ENCODE measurements at places on chromosomes 12 and 14.

GRCh38 chr14:36467332-36467731 is 52.7 kb downstream of the NKX2-1 start:
- DNase-seq, result no peak

GRCh38 chr14:64444984-64445845 is 20.1 kb upstream of the AKAP5 start:
- no peak for DNase-seq

GRCh38 chr12:52925717-52926595 is 21.1 kb upstream of the KRT8 start:
- no peak for DNase-seq

DNA sequence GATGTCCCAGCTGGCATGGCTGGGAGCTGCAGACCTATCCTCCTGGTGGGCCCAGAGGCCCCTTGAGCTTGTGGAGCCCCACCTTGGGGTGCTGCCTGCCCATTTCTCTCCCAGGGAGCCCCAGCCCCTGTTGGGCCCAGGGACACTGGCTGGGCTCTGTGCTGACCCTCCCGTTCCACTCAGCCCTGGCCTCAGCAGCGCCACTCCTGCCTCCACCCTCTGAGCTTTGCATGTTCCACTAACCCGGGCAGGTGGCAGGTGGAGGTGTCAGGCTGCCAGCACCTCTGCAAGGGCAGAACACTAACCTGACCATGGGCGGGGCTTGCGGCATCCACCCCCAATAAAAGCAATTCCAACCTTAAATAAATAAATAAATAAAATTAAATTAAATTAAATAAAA is 299.2 kb downstream of the LRIG3 start:
- DNase-seq, result no peak

- no peak for DNase-seq
These were observed 27.3 kb upstream of the BBS10 start for GRCh38 chr12:76375470-76375869.

DNA sequence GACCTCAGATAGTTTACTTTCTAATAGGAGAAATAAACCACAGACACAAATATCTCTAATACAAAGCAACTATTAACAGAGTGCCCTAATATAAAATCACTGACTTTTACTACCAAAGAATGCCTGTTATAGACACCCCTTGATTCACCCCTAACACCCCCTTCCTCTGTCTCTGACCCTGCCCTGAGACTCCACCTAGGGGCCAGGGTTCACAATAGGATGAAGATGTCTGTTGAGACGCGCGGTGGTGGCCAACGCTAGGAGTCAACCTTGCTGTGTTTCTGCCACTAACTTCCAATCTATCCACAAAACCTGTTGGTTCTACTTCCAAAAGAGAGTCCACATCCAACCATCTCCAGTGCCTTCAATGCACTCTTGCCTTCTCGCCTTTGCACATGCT is 10.9 kb upstream of the TC2N start:
- no peak for DNase-seq

- DNase-seq, result no peak
These were observed 12.5 kb upstream of the MAP3K9 start for GRCh38 chr14:70821584-70822529.

DNA sequence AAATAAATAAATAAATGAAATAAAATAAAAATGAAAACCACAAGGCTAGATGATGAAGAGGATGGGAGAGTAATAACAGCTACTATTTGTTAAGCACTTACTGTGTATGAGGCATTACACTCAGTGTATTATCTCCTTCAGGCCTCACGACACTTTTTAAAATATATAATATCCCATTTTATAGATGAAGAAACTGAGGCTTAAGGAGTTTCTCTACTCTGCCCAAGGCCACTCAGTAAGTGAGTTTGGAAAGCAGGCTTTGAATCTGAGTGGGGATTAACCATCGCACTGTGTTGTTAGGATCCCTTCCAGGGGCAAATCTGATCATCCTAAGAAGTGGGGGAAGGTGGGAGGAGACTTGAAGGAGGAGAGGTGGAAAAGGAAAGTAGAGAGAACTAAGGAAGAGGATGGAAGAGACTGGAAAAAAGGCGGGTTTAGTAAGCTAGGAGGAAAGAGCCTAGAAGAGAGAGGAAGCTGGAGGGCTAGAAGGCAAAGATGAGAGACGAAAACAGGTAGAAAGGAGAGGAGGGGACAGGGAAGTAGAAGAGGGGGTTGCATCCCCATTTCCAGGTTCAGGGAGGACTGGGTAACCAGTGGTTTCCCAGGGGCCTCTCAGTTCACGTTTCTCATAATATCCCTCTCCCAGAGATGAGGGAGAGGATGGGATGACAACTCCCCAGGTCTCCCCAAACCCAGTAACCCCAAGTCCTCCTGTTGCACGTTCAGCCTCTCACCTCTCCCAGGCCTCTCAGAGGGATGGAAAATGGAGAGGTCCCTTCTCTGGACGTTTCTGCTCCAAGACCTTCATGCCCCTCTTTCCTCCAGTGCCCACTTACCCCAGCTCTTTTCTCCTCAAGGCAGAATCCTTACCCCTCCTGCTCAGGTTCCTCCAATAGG is 1.7 kb downstream of the STAT6 start:
- no peak for DNase-seq

DNA sequence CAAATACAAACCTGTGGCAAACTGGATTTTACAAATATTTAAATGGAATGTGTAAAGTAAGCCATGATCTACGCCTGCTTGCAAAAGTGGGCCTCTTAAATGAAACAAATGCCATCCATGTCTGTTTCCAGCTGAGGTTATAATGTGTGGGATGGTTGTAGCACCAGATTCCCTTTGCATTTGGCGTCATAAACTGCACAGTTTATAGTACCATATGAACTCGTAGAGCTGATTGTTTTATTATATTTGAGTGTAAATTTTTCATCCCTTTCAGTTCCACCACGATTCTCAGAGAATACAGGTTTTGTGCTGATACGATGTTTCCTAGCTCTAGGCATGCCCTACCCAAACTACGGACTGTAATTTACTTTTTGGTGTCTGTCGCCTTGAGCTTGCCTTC is 374.9 kb downstream of the EGLN3 start:
- DNase-seq, result no peak

DNA sequence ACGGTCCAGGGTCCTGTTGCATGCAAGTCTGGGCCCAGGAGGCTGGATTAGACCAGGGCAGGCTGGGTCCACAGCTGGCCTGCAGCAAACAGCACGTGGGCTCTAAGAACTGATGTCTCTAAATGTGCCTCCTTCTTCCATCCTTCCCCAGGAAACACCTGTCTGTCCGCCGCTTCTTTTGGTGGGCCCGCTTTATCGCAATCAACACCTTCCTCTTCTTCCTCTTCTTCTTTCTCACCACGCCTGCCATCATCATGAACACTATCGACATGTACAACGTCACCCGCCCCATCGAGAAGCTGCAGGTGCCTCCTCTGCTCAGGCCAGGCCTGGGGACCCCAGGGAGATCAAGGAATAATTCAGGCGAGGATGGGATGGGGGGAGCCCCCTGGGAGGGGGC is 28.3 kb downstream of the NGB start:
- DNase-seq, result no peak

GRCh38 chr12:9345171-9345570 is 137.0 kb upstream of the PZP start:
- no peak for DNase-seq

DNA sequence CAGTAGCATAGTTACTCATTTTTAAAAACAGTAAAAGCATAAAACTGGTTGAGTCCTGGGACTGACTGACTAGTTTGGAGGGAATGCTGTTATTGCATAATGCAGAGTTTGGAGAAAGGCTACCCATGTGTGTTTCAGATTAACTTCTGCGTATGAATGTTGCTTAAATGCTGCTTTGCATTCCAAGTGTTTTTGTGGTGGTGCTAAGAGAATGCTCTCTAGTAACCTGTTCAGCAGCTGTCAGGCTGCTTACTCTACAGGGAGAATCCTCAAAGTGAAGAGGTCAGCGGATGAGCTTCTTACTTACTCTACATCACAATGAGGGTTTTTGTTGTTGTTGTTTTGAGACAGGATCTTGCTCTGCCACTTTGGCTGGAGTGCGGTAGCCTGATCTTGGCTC is 4.3 kb downstream of the DLST start:
- DNase-seq, result no peak

DNA sequence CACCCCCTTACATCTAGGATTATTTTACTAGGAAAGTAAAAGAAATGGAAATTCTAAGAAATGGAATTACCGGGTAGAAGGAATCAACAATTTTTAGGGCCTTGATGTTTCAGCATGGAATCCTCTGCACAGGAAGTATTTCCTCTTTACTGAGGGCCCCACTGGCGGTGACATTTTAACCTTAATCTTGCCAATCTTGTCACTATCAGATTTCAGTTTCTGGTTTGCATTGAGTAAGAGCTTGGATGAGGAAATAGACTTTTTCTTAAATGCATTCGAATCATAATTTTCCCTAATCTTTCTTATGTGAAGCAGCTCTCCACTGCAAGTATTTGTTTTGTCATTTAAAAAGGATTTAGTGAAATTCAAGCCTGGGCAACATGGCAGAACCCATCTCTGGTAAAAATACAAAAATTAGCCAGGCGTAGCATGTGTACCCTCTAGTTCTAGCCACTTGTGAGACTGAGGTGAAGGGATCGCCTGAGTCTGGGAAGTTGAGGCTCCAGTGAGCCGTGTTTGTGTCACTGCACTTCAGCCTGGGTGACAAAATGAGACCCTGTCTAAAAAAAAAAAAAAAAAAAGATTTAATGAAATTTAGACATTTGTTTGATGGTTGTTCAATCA is 40.7 kb downstream of the TPCN1 start:
- DNase-seq, result no peak

- DNase-seq, result no peak
These were observed 369.2 kb downstream of the ZFP36L1 start for GRCh38 chr14:68423686-68424085.

GRCh38 chr14:85546390-85546789 is 16.4 kb downstream of the FLRT2 start:
- DNase-seq, result no peak

GRCh38 chr14:100359881-100360280 is 36.7 kb downstream of the SLC25A47 start:
- DNase-seq, result no peak

- DNase-seq, result no peak
These were observed 169.5 kb upstream of the FOXN3 start for GRCh38 chr14:89586258-89587135.

DNA sequence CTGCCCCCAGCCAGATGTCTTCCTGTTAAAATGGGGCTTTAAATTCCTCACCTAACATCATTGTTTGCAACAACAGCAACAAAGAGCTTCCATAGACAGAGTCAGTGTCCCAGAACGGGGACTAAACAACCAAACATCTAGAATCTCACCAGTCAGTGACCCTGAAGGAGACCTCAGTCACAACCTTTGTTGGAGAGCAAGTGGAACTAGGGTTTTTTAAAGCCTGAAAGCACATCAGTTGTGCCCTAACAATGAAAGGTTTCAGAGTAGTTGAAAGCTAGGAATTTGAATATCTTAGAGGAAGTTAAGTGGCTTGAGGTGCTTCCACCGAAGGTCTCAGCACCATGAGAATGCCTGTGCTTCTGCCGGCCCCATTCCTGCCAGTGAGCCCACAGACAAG is 5.0 kb upstream of the ALDH2 start:
- no peak for DNase-seq

DNA sequence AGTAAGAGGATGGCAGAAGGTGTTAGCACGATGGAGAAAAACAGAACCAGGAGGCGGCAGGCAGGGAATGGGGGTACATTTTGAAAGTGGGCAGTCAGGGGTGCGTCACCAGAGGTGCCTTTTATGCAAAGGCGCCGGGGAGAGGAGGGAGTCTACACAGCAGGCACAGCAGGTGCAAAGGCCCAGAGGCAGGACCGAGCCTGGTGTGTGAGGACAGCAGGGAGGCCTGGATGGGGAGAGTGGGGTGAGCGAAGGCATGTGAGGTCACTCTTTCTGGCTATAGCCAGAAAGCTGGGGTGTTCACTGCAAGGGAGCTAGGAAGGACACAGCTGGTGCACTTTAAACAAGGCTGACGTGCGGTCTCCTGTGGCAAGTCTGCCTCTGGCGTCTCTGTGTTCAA is 65.0 kb downstream of the NCOR2 start:
- DNase-seq, result no peak

DNA sequence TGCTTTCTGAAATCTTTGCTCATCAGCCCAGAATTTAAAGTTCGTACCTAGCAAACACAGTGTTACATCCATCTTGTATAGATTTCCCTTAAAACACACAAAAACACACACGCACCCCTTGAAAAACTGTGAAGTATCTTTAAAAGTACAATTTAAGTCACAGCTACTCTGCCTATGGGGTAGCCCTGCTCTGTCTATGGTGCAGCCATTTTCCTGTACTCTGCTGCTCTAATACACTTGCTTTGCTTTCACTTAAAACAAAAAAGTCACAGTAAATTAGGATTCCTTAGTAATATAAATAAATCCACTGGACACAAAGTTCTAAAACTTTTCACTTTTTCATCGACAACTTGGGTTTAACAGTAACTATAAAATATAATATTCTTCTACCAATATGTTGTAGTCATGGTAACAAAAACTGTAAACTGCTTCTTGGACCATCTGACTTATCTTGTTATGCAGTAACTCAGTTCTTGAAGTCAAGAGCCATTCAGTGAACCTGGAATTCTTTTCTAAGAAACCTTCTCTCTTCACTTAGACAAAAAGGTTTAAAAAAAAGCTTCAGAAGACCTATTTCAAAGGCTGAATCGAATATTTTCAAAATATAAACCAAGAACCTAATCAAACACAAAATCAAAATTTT is 63.5 kb downstream of the MED13L start:
- DNase-seq, result no peak

- DNase-seq, result no peak
These were observed 591 bp upstream of the IRF9 start for GRCh38 chr14:24160499-24160849.

DNA sequence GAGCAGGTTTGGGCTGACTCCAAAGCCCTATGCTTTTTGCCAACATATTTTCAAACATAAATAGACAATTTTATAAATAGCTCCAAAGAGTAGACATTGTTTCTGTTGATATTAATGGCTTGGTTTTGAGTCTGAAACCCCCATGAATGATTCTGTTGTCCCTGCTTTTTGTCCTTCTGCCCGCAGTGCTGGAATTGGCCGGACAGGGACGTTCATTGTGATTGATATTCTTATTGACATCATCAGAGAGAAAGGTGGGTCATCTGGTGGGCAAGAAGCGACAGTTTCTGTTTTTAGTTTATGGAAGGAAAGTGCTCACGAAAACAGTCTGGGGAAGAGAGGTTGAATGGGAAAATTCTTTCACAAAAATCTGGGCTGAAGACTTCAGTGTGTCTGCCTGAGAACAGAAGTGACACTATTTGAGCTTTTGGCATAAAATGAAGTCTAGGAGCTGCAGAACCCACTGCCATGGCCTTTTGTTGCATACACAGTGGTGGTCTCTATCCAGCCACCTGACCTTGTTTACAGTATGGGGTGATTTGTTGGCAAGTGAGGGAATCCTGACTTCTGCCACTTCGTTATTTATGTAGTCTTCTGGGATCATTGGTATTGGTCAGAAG is 69.6 kb downstream of the PTPN11 start:
- no peak for DNase-seq

DNA sequence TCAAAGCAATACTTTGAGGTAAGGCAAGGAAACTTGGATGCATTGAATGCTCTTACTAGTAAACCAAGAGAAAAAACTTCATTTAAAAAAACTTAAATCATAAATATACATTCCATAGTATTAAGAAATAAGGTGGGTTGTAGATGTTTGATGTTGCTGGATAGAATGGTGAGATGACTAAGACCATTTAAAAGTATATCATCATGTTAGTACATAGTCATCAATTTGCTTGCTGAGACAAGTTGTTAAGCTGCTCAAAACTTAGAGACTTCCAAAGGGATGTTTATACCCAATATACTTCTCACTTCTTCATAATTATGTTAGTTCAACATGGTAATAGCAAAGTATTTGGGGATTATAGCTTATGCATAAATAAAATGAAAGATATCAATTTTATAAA is 675.5 kb upstream of the MGAT4C start:
- DNase-seq, result no peak

- no peak for DNase-seq
These were observed 64.3 kb upstream of the C14orf180 start for GRCh38 chr14:104515059-104515810.

Data from cortex of kidney (tissue), 1 donor.